NCI-H1092 (cell line): ENCODE measurements at places on chromosomes 16 and 17.

- DNase-seq, result peak; percentile 85
Observed at GRCh38 chr17:81481073-81481799, 31.4 kb downstream of the ACTG1 start.

GRCh38 chr16:87131996-87132345, 185.2 kb downstream of the C16orf95 start:
- DNase-seq, result no peak

DNA sequence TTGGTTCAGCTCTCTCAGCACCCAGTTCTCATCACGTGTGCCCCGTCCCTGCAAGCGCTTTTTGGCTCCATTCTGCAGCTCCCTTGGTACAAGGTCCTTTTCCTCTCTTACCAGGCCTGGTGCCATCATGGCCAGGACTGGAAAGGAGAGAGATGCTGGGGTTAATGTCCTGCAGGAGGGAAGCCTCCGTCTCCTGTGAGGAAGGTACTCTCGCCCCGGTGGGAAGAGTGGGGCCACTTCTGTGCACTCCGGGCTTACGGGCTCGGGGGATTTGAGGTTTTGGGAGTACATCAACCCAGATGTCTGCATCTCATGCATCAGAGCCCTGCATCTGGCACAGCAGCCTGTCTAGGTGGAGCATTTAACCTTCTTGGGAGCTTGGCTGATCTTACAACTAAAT, 10.1 kb downstream of the CTRB2 start:
- no peak for DNase-seq

GRCh38 chr16:23694644-23695373, 16.1 kb downstream of the PLK1 start:
- no peak for DNase-seq

DNA sequence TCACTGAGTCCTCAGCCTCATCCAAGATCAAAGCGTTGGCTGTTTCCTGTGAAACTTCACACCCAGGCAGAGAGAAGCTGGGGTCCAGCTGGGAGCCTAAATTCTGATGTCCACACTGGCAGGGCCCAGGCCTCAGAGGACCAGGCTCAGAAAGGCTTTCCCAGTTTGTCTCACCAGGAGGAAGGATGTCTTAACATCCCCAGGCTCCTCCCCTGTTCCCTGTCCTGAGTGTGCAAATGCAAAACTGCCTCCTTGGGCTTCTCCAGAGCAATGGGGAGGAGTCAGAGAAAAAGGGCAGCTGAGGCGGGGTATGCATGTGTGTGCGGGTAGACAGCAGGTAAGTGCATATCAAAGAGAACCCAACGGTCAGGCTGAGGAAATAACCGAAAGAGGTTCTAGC, 45.7 kb downstream of the CUEDC1 start:
- DNase-seq, result no peak

DNA sequence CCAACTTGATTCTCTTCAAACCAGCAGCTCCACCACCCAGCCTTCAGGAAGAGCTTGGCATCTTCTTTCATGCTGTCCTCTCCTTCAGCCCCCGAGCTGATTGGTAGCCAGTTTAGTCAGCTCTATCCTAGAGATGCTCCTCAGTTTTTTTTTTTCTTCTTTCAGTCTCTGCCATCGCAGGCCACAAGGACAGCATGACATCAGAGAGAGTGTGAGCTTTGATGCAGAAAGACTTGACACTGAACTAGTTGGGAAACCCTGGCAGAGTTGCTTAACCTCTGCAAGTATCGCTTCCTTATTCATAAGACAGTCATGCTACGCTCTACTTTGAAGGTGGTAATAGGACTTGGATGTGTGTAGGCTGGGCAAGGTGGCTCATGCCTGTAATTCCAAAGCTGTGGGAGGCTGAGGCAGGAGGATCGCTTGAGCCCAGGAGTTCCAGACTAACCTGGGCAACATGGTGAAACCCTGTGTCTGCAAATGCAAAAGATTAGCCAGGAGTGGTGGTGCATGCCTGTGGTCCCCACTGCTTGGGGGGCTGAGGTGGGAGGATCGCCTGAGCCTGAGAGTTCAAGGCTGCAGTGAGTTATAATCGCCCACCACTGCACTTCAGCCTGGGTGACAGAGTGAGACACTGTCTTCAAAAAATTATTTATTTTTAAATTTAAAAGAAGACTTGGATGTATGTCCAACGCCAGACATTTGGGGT, 2.6 kb downstream of the CD300LB start:
- no peak for DNase-seq

DNA sequence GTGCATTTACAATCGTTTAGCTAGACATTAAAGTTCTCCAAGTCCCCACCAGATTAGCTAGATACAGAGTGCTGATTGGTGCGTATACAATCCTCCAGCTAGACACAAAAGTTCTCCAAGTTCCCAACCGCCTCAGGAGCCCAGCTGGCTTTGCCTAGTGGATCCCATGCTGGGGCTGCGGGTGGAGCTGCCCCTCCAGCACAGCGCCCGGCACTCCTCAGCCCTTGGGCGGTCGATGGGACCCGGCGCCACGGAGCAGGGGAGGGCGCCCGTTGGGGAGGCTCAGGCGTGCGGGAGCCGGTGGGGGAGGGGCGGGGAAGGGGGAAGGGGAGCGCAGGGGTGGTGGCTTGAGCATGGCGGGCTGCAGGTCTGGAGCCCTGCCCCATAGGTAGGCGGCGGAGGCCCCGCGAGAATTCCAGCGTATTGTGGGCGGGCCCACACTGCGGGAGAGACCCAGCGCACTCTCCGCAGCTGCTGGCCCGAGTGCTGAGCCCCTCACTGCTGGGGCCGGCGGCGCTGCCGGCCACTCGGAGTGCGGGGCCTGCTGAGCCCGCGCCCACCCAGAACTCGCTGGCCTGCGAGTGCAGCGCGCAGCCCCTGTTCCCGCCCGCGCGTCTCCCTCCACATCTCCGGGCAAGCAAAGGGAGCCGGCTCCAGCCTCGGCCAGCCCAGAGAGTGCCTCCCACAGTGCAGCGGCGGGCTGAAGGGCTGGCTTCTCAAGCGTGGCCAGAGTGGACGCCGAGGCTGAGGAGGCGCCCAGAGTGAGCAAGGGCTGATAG, 907.5 kb downstream of the CDH8 start:
- DNase-seq, result no peak

DNA sequence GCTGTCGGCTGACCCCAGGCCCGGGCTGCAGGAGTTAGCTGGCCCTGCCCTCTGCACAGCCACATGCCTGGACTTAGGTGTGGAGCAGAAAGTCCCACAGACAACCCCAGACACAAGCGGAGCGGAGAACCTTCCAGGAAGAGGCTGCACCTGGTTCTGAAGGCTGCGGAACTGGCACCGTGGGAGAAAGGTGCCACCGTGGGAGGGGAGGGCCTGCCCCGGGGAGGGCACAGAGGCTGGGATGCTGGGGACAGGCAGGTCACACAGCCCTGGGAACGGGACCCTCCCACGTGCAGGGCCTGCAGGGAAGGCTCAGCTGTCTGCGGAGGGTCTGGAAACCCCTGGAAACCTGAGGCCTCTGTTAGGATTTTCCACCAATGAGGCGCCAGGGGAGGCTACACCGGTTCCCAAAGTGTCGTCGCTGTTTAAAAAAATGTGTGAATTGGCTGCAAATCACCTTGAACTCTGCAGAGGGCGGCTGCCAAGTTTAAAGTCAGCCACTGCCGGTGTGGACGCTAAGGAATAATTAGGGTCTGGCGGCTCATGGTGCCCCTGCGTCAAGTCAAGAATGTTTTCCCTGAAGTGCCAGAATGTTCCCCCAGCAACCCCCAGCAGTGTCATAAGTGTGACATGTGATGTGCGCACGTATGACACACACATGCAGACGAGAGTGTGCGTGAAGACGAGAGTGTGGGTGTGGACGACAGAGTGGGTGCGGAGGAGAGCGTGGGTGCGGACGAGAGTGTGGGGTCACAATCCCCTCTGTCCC, 50.9 kb upstream of the PABPN1L start:
- no peak for DNase-seq

- no peak for DNase-seq
Observed at GRCh38 chr16:17265154-17265553, 205.6 kb downstream of the XYLT1 start.

GRCh38 chr17:4945176-4945943, 3.0 kb downstream of the PFN1 start:
- no peak for DNase-seq

GRCh38 chr17:30369995-30370394, 8.7 kb upstream of the CPD start:
- no peak for DNase-seq

- no peak for DNase-seq
Observed at GRCh38 chr16:31265329-31266245, 5.8 kb downstream of the ITGAM start.

DNA sequence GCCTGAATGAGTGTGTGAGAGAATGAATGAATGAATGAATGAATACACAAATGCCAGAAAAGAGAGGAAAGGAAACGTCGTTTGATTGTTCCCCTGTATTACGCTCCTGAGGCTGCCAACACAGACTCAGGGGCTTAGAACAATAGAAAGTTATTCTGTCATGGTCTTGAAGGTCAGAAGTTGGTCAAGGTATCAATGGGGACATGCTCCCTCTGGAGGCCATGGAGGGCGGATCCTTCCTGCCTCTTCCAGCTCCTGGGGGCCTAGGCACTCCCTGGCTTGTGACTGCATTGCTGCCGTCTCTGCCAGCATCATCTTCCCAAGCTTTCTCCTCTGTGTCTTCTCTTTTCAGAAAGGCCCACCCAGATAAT, 1.5 kb upstream of the SLC38A8 start:
- no peak for DNase-seq

GRCh38 chr16:48500981-48501380, 109.0 kb downstream of the N4BP1 start:
- no peak for DNase-seq

DNA sequence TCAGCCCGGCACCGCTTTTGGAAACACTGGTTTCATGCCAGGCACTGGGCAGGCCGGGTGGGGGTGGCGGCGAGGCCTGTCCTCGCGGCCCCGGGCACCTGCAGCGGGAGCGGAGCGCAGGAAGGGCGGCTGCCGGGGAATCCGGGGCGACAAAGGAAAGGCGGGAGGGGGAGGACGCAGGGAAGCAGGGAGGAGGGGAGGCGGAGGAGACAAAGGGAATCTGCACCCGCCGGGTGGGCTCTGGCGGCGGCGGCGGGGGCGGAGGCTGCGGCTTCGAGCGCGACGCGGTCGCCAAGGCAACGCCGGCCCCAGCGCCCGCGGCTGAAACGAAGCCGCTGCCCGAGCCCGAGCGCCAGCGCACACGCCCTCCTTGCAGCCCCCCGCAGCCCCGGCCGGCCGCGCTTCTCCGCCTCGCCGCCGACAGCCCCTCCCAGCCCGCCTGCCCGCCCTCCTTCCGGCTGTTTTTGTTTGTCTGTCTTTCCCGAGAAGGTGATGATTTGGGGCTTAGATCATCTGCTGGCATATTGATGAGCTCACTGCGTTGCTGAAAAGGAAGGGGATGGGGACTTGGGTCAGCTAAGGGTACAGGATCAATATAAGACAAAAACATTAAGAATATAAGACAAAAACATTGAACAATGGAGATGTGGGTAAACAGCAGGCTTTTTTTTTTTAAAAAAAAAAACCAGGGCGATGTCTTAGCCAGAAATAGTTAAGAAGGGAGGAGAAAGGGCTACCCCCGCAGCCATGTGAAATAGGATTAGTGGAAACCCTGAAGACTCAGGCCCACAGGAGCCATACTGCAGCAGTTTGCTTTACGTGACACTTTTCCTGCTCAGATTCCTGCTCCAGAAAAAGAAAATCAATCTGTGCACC, 32.7 kb downstream of the CDK5R1 start:
- peak; percentile 89 for DNase-seq

DNA sequence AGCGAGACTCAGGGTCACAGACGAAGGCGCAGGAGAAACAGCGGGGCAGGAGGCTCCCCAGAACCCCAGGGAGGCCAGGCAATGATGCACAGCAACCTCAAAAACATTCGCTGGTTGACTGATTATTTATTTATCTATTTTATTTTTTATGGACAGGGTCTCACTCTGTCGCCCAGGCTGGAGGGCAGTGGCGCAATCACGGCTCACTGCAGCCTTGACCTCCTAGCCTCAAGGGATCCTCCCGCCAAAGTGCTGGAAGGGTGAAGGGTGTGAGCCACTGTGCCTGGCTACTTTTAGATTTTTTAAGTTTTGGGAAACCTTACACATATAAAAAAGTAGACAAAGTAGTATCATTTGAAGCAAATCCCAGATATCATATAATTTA, 83.5 kb downstream of the ZNF778 start:
- DNase-seq, result no peak

DNA sequence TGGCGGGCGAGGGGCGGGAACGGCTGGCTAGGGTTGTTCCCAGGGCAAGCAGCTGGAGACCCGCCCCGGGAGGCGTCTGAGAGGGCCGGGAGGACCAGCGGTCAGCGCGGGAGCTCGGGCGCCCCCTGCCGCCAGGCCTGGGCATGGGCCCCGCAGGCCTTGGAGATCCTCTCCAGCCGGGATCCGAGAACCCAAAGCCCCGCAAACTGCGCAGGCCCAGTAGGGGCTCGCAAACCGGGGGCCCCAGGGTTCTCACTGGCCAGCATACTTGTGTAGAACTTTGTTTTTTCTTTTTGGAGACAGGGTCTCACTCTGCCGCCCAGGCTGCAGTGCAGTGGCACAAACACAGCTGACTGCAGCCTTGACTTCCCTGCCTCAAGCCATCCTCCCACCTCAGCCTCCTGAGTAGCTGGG, 20.8 kb upstream of the ZNF423 start:
- DNase-seq, result no peak

GRCh38 chr16:77780378-77780837, 8.0 kb upstream of the VAT1L start:
- no peak for DNase-seq

GRCh38 chr17:39939588-39940419, 12.3 kb downstream of the LRRC3C start:
- no peak for DNase-seq

GRCh38 chr17:65449495-65449894, 112.0 kb downstream of the AXIN2 start:
- DNase-seq, result no peak

DNA sequence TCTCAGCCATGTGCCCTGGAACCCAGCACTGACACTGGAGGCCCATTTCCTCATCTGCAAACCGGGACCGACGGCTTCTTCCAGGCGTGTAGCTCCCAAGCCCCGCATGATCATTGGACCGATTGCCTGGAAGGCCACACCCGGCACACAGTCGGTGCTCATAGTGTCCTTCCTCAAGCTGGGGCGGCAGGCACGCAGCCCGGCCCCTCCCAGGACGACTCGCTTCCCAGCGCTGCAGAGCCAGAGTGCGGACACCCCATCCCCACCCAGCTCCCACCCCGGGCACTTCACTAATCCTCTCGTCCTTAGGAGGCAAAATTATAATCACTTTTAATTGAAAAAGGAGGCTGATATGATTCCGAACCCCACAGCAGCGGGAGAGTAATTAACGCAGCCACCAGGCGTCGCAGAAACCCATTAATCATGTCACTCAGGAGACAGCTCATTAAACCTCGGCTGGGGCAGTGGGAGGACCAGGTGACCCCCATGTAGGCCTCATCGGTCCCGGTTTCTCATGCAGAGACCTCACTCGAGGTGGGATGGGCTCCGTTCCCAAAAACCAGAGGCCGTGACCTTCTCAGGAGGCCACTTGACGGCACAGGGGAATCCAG, 33.1 kb downstream of the ZNF469 start:
- no peak for DNase-seq

DNA sequence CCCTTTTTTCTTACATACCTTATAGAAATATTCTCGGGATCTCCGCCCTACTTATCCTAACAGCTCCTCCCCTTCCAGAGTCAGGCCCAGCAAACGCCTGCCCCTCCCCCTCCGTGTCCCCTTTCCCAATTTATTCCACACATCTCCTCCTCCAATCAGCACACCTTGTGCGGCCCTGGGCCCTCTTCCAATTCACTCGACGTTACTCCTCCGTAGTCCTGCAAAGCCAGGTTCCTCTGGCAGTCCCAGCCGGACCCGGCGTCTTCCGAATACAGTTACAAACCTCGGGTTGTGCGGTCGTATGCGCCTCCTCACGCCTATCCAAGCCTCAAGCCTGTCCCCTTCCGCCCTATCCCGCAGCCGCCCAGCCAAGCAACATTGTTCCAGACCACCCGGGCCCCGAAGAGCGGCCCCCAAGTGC, 677 bp downstream of the CBX1 start:
- peak; percentile 53 for DNase-seq
